ENCODE measurements at places on chromosomes 2 and 18. TPM values are rescaled to one million over a fixed set of nuclear protein-coding genes. Genes with fewer than 3 reads are reported as not detected.
A peak's percentile ranks its signal among the peaks of the same experiment; 100 is the strongest.

The LOXHD1 gene
- 0.26 TPM for total RNA-seq

The POTEI gene
- not detected for total RNA-seq

GRCh38 chr2:178993788-178994187 lies 56.1 kb downstream of the CCDC141 start:
- H3K27me3 ChIP-seq = no peaks in the 10 kb centered on the region
- no peak overlapping the region for H3K27ac ChIP-seq
- peaks cover 18% of the 10 kb centered on the region for H3K4me1 ChIP-seq
- DNase-seq = no peak

DNA sequence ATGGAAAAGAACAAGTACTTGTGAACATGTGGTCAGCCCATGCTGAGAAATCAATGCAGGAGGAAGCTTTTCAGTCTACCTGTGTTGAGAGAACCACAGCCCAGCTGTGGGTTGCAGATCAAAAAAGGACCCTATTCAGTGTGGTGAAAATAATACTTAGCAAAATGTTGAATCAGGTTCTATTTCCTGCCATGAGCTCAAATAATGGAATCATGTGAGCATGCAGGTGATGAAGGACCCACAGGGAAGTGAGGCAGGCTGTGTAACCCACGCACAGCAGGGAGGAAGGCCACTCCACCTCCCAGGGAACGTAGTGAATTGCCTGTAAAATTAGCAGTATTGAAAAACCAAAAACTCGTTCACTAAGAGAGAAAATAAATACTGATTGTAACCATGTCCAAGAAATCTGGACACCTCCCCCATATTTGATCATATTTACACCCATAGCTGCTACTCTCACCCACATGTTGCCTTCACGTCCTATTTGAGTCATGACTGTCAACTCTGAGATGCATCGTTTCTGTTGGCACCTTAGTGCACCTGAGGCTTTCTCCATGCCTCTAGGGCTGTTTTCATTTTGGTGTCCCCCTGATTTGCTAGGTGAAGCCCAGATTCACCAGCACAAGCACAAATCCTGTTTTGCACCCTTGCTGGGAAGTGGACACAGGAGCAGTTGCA lies 20.5 kb upstream of the BCL2L11 start:
- peak overlapping the region; percentile 10 for H3K4me3 ChIP-seq
- H3K27me3 ChIP-seq = peaks cover 9% of the 10 kb centered on the region

The CPO gene
- not detected for total RNA-seq

- peaks cover 16% of the 10 kb centered on the region for H3K27me3 ChIP-seq
- H3K36me3 ChIP-seq = no peaks in the 10 kb centered on the region
- H3K4me3 ChIP-seq = no peak overlapping the region
- H3K4me1 ChIP-seq = peaks cover 3% of the 10 kb centered on the region
- DNase-seq = no peak
Measured at GRCh38 chr18:77648411-77648810, 398.8 kb downstream of the GALR1 start.

The CDH7 gene
- total RNA-seq = not detected

DNA sequence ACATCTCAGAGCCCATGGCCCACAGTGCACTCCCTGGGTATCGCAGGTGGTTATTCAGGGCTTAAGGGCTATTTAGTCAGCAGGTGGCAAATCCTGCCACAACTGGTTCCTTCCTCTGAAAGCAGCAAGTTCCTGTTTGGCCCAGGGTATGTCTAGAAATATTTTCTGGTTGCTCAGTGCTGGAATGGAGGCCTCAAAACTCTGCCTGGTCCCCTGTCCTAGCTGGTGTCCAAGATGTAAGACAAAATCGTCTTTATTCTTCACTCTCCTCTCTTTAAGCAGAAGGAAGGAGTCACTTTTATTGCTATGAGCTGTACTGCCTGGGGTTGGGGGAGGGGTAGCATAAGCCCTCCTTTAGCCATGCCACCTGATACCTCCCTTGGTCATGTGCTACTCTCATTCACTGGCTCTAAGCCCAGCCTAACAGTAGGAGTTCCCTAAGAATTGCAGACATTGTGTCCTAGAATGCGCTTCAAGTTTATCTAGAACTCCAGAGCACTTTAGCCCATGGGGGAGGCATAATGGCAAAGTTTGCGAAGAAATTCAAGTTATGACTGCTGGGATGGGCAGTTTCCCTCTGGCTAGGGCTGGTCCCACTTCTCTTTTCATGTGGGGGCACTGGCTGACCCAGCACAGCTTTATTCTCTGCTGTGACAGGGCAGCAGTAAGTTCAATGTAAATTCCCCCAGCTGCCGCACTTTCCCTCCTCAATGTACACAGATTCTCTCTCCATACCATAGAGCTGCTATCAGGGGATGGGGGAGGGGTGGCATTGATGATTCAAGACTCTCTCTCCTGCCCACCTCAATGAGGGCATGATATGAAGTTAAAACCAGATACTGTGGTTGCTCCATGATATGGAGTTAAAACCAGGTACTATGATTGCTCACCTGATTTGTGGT lies 27.1 kb upstream of the CWC22 start:
- no peak overlapping the region for H3K4me3 ChIP-seq
- no peaks in the 10 kb centered on the region for H3K4me1 ChIP-seq
- DNase-seq = no peak
- no peaks in the 10 kb centered on the region for H3K36me3 ChIP-seq

The DSG1 gene
- total RNA-seq = not detected

GRCh38 chr2:225052703-225053102 lies 10.4 kb upstream of the DOCK10 start:
- H3K36me3 ChIP-seq = peaks cover 10% of the 10 kb centered on the region
- no peak for DNase-seq
- peak overlapping the region; percentile 89 for H3K27ac ChIP-seq
- H3K4me3 ChIP-seq = peak overlapping the region; percentile 62
- H3K4me1 ChIP-seq = peaks cover 54% of the 10 kb centered on the region

The HOXD10 gene
- total RNA-seq = not detected

The CYTIP gene
- total RNA-seq = 238 TPM

DNA sequence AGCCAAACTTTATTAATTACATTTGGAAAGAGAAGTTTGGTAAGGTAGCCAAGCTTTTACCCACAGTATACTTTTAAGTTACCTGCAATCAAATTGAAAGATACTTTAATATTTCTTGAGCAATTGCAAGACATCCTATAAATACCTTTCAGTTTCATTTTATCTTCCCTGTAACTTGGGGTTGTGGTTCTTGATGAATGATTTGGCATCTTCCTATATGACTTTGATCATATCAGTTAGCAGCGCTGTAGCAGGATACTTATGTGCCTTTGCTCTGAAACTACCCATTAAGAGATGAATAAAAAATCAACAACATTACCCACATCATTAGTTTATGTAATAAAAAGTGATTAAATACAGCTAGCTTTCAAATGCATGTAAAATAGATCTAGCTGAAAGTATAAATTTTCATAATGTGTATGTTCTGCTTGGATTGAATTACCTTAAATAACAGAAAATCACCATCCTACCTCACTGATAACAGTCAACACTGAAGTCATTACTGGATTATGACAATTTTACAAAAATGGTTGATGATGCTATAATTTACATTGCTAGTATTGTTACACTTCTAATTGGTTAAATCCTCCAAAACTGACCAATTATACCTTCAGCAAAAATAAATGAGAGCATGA lies 50.4 kb downstream of the MMADHC start:
- H3K4me3 ChIP-seq = peak overlapping the region; percentile 54
- peaks cover 12% of the 10 kb centered on the region for H3K4me1 ChIP-seq
- no peak for DNase-seq
- peaks cover 2% of the 10 kb centered on the region for H3K36me3 ChIP-seq
- no peaks in the 10 kb centered on the region for H3K27me3 ChIP-seq

GRCh38 chr2:190354003-190354690 lies 10.8 kb downstream of the INPP1 start:
- no peaks in the 10 kb centered on the region for H3K27me3 ChIP-seq
- no peak for DNase-seq
- H3K36me3 ChIP-seq = peaks cover 1% of the 10 kb centered on the region
- no peaks in the 10 kb centered on the region for H3K4me1 ChIP-seq
- H3K27ac ChIP-seq = no peak overlapping the region

The FAM124B gene
- 0.17 TPM for total RNA-seq

GRCh38 chr2:96163415-96163767 lies 18.2 kb upstream of the DUSP2 start:
- no peaks in the 10 kb centered on the region for H3K27me3 ChIP-seq
- peak overlapping the region; percentile 80 for H3K4me3 ChIP-seq
- peak overlapping the region; percentile 99 for H3K27ac ChIP-seq
- DNase-seq = no peak

- H3K4me1 ChIP-seq = no peaks in the 10 kb centered on the region
- no peaks in the 10 kb centered on the region for H3K36me3 ChIP-seq
- no peak overlapping the region for H3K4me3 ChIP-seq
- peaks cover 2% of the 10 kb centered on the region for H3K27me3 ChIP-seq
Measured at GRCh38 chr2:120499784-120500495, 154.0 kb downstream of the INHBB start.

GRCh38 chr2:23619941-23620340 lies 235.0 kb downstream of the KLHL29 start:
- H3K27ac ChIP-seq = no peak overlapping the region
- H3K4me1 ChIP-seq = peaks cover 3% of the 10 kb centered on the region
- DNase-seq = no peak
- H3K4me3 ChIP-seq = no peak overlapping the region
- H3K27me3 ChIP-seq = peaks cover 20% of the 10 kb centered on the region
- H3K36me3 ChIP-seq = no peaks in the 10 kb centered on the region

GRCh38 chr2:61988462-61989366 lies 83.2 kb downstream of the COMMD1 start:
- H3K27me3 ChIP-seq = no peaks in the 10 kb centered on the region
- H3K36me3 ChIP-seq = peaks cover 4% of the 10 kb centered on the region
- peak overlapping the region; percentile 59 for H3K27ac ChIP-seq
- DNase-seq = no peak
- no peak overlapping the region for H3K4me3 ChIP-seq
- peaks cover 3% of the 10 kb centered on the region for H3K4me1 ChIP-seq

DNA sequence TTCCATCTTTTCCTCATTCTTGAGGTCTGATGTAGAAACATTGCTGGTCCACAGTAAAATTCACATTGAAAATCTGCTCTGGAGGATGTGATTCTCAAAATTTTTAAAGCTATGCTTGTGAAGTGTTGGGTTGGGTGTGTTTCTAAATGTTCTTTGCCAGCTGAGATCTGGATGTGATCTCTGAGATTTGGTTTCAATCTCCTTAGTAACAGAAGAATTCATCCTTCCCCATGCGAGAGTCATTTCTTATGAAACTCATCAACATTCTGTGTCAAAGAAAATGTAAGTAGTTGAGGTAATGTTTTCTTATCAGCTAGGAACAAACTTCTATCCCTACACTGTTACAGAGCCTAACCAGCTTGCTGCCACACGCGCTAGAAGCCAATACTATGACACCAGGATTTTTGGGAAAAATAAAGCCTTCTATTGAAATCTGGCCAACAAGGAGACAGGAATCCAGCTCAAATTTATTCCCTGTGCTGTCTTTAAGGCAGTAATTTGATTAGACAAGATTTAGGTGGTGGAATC lies 134.9 kb downstream of the PTH2R start:
- no peaks in the 10 kb centered on the region for H3K27me3 ChIP-seq
- no peak overlapping the region for H3K27ac ChIP-seq
- no peaks in the 10 kb centered on the region for H3K4me1 ChIP-seq
- no peak overlapping the region for H3K4me3 ChIP-seq
- H3K36me3 ChIP-seq = no peaks in the 10 kb centered on the region

The RAB31 gene
- total RNA-seq = 3.6 TPM

GRCh38 chr18:59758106-59758505 lies 60.9 kb upstream of the CCBE1 start:
- no peaks in the 10 kb centered on the region for H3K27me3 ChIP-seq
- DNase-seq = no peak
- H3K4me1 ChIP-seq = no peaks in the 10 kb centered on the region
- no peak overlapping the region for H3K27ac ChIP-seq
